ENCODE measurements at places on chromosomes 1 and 21. TPM values are rescaled to one million over a fixed set of nuclear protein-coding genes. Genes with fewer than 3 reads are reported as not detected.

Gene DNAI4
- total RNA-seq, result not detected

Gene GBP7
- not detected for total RNA-seq

Gene SUCO
- 7.8 TPM for total RNA-seq

Gene ANGPTL1
- 30.8 TPM for total RNA-seq

Gene ZNF683
- total RNA-seq, result not detected

Gene CFAP126
- not detected for total RNA-seq

Gene GBP4
- 6.6 TPM for total RNA-seq

Gene PIGM
- 6.1 TPM for total RNA-seq

Gene DIO1
- not detected for total RNA-seq

Gene LY9
- 0.11 TPM for total RNA-seq

Gene PTAFR
- total RNA-seq, result 13.1 TPM

Gene TCEA3
- total RNA-seq, result 11.3 TPM

Gene SPRR2B
- not detected for total RNA-seq

Gene OPTC
- total RNA-seq, result not detected

Gene MSTO1
- 8.6 TPM for total RNA-seq

Gene JAM2
- 54.1 TPM for total RNA-seq

Gene COL24A1
- total RNA-seq, result 0.11 TPM

Gene OLIG2
- total RNA-seq, result not detected

Gene HSPA6
- total RNA-seq, result 1.9 TPM

Gene DISC1
- total RNA-seq, result 16.0 TPM

Gene MAGOH
- total RNA-seq, result 10.9 TPM

Gene CTSE
- total RNA-seq, result not detected

Gene AJAP1
- total RNA-seq, result 6.9 TPM

Gene ANGPTL3
- not detected for total RNA-seq

Gene LIPI
- total RNA-seq, result not detected

Gene C8A
- 0.21 TPM for total RNA-seq

Gene LAMC1
- total RNA-seq, result 166 TPM

Gene TDRD5
- total RNA-seq, result not detected

Gene PCP4L1
- not detected for total RNA-seq

Gene CD5L
- total RNA-seq, result not detected

Gene HTR1D
- total RNA-seq, result not detected

Gene SEC22B
- 16.8 TPM for total RNA-seq

Gene FMO1
- total RNA-seq, result not detected

Gene ATP5PF
- 81.8 TPM for total RNA-seq
